GM19239 (cell line): ENCODE measurements at places on chromosomes 6 and 20.

GRCh38 chr6:72826037-72826436 is 204.2 kb downstream of the KCNQ5 start:
- DNase-seq, result no peak

DNA sequence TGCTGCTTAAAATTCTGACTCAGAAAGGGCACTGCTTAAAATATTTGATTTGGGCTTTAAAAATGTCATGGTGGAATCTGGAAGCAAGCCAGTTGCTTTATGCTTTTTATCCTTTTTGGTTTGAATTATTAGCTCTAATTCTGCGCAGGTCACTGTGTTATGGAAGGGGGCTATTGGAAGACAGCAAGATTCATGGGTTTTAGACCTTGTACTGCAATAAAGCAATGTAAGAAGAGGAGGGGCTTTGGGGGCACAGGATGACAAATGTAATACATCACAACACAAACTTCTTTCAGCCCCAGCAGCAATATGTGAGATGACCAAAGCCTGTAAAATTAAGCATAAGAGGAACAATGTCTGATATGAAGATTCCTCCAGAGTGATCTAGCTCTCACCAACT is 68.4 kb downstream of the TFAP2B start:
- DNase-seq, result no peak

- no peak for DNase-seq
Measured at GRCh38 chr6:135043364-135043763, 11.3 kb downstream of the HBS1L start.

- DNase-seq, result no peak
Measured at GRCh38 chr6:43874814-43875590, 105.0 kb downstream of the VEGFA start.

DNA sequence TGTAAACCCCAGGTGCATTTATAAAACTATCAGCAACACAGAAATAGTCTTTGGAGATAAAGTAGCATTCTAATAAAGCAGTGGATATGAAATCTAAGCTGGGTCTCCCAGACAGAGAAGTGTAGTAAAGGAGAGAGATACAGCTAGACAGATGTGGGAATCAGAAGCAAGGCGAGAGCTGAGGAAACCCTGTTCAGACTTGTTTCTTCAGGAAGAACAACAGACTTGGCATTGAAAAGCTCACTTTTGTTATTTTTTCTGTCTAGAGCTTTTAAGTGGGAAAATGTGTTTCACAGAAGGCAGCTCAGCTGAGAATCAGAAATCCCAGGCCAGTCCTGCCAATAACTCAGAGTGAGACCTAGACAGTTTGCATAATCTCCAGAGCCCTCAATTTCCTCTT is 52.9 kb downstream of the SLC35B3 start:
- no peak for DNase-seq

- no peak for DNase-seq
Measured at GRCh38 chr20:44584162-44584561, 1.8 kb downstream of the PKIG start.

DNA sequence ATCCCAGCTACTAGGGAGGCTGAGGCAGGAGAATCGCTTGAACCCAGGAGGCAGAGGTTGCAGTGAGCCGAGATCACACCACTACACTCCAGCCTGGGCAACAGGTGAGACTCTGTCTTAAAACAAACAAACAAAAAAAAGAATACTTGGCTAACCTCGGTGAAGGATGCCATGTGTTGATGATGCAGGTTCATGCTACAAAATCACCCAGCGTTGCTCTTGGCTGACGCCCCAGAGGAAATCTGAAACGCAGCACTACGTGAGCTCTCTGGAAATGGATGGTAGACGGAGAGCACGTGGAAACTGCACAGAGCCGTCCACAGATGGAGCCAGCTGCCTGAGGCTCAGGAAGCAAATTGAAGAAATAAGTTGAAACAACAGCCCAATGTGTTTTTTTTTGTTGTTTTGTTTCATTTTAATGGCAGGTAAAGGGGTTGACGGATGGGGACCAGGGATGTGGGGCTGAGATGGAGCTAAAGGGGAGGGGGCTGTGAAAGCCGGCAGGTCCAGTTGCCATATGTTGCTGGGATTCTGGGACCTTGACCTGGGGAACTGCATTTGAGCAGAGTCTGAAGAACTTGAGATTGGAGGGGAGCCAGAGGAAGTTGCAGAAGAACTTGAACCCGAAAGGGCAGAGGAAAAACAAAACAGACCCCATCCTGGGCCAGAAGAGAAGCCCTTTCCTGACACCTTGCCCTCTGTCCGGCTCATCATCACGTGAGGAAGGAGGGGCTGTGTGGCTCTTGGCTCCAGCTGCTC is 12.8 kb upstream of the MANBAL start:
- peak; percentile 61 for DNase-seq

- DNase-seq, result no peak
Measured at GRCh38 chr6:118935331-118935668, 341 bp upstream of the MCM9 start.

DNA sequence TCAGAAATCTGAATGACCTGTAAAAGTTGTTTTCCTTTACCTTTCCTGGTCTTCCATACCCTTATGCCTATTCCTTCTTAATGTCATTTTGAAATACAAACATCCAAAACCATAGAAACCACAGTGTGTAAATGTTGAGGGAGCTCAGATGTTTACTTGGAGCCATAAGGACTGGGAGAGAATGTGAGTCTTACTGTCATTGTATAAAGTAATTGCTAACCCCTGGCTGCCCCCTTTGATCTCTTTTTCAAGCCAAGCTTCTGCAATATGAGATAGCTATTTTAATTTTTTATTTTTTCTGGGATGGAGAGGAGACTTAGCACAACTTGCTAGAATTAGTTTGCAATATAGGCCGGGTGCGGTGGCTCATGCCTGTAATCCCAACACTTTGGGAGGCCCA is 124.4 kb upstream of the AKIRIN2 start:
- DNase-seq, result no peak

DNA sequence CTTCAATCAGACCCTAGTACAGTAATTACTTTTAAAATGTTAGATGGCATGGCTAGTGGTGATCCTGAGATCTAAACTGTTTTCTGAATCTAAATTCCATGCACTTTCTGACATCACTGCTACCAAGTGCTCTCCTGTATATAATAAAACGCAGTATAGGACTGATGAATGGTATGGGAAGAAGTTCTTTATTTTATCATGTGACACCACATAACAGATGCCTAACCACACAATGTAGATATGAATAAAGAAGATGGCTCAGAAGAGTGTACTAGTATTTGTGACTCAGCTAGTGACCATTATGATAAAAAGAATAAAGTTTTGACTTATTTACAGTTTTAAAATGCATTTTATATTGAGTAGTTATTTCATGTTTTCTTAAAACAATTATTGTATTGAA is 8.5 kb downstream of the NDUFAF4 start:
- DNase-seq, result no peak

- no peak for DNase-seq
Measured at GRCh38 chr6:128024969-128025368, 124.1 kb upstream of the THEMIS start.

- no peak for DNase-seq
Measured at GRCh38 chr20:63635431-63636141, 8.7 kb upstream of the GMEB2 start.

DNA sequence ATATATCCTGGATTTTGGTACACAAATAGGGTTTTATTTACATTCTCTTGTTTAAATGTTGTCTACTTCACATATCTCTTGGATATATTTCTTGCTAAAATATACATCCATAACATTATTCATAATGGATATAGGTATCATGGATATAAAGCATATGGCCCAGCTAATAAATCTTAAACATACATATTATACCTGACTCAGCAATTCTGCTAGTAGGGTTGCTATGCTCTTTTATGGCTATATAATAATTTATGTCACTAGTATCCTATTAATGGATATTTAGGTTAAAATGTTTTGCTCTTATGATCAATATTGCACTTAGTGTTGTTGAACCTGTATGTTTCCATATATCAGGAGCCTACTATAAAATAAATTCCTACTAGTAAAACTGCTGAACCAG is 375.5 kb downstream of the LMBRD1 start:
- no peak for DNase-seq

DNA sequence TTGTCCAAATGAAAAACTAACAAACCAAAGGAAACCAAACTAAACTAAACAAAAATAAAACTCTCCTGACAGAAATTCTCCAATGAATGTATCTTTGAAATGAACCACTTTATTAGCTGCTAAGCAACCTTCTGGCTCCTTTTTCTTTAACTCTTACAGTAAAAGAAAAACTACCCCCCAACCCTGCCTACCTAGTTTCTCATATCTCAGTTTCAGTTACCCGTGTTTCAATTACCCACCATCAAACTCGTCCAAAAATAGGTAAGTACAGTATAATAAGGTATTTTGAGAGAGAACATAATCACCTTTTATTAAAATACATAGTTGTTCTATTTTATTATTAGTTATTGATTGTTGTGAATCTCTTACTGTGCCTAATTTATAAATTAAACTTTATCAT is 177.4 kb upstream of the THEMIS start:
- no peak for DNase-seq

DNA sequence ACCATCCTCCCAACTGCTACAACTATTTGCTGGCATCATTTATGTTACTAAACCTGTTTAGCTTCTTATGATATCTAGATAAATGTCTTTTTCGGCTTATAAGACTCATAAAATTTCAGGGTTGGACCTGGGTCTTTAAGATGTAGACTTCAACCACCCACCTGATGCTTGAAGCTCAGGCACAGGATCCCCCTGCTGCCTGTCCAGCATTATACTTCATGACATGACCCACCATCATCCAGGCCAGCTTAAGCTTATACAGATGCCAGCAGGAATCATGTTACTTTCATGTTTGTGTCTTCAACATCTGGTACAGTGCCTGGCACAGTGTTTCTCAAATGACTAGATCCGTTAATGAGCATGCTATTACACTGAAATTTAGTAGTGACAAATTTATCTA is 47.4 kb downstream of the SLC17A5 start:
- DNase-seq, result no peak

DNA sequence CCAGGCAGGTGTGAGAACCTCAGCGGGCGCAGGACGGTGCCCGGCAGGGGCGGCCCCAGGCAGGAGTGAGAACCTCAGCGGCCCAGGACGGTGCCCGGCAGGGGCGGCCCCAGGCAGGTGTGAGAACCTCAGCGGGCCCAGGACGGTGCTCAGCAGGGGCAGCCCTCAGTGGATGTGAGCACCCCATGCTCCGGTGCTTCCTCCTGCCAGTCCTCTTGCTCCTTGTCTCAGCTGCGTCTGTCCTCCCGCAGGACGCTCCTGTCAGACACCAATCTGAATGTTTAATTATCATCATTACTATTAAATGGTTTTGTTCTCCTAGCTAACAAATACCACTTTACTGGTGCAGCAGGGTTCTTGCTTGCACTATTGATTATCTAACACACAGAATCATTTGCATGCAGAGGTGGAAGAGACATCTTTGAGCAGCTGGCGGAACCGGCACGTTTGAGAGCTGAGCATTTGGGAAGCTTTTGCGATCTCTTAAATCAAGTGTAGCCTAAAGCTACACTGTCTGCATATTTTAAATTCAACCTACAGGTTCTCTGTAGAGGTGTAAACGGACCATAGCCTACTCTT is 39.4 kb upstream of the DACT2 start:
- no peak for DNase-seq

DNA sequence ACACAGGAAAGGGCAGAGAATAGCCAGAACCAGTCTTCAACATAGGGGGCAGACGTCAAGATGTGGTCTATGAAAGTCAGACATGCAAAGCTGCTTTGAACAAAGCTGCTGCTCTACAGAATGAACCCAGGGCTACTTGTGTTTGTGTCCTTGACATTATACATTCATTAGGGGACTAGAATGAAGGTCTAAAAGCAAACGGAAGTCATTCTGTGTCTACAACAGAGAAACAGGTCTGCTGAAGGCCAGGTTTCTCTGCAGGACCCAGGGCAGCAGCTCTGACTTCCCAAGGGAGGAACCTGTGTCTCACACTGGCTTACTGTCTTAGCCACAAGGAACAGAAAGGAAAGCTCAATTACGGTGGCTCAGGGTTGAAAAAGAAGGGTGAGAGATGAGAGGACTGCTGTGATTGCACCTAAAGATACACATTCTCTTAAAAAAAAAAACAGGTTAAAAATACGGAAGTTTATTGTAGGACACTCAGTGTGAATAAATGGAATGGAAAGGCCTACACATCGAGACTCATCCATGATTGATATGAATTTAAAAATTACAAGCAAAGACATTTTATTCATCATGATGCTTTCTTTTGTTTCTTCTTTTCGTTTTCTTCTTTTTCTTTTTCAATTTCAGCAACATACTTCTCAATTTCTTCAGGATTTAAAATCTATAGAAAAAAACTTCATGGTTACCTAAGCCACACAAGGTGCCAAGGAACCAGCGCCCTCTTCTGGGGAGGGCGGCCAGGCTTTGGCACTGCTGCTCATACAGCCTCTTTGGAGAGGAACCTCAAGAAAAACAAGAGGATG is 6.7 kb downstream of the PSMA7 start:
- DNase-seq, result peak; percentile 44

DNA sequence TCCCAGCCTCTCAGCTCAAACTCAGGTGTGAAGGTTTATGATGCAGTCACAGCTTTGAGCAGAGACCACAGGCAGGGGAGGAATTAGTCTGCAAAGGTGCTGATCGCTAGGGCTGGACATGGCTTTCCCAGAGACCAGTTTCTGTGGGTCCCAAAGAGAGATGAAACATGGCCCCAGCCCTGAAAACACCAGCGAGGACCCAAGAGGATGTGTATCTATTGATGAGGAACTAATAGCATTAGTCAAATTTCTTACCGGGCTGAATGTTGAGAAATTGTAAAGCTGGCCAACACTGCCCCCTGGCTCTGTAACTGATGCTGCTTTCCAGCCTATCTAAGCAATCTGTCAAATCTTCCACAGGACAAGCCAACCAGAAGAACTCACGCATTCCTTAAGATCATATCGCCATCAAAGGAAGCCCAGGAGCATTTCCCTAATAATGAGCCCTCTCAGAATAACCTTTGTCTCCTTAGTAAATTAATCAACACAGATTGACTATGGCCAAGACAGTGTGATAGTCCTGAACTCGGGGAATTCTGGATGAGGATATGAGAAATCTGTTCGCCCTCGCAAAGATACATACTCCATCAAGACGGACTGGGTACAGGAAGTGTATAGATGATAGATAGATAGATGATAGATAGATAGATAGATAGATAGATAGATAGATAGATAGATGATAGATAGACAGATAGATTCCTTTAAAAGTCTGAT is 7.8 kb upstream of the ACSS1 start:
- peak; percentile 46 for DNase-seq

- DNase-seq, result no peak
Measured at GRCh38 chr20:24370249-24370648, 99.2 kb upstream of the SYNDIG1 start.

GRCh38 chr20:15923030-15923776 is 650.0 kb downstream of the KIF16B start:
- DNase-seq, result no peak

DNA sequence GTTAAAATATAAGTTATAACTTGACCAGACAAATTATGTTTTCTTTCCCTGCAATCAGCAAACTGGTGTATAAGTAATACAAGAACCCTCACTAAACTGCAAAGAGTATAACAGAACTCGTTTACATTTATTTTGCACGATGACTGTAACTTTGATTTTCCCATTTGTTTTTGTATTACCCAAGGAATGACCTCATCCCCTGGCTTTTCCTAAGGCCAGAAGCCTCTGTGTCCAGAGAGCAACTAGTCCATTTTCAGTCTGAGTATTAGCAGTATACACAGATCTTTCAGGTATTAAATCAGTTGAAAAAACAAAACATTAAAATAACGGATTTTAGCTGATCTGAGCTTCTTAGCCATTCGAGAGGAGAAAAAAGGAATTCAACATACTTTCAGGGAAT is 17.2 kb downstream of the COL19A1 start:
- no peak for DNase-seq
